MM.1S (cell line): ENCODE measurements at places on chromosomes 12 and 14.

- DNase-seq: peak; percentile 80
Observed at GRCh38 chr12:121060149-121061001, 21.3 kb upstream of the OASL start.

- no peak for DNase-seq
Observed at GRCh38 chr14:68247274-68247673, 427.7 kb downstream of the RAD51B start.

GRCh38 chr12:104684884-104685283 lies 228.1 kb downstream of the CHST11 start:
- no peak for DNase-seq

DNA sequence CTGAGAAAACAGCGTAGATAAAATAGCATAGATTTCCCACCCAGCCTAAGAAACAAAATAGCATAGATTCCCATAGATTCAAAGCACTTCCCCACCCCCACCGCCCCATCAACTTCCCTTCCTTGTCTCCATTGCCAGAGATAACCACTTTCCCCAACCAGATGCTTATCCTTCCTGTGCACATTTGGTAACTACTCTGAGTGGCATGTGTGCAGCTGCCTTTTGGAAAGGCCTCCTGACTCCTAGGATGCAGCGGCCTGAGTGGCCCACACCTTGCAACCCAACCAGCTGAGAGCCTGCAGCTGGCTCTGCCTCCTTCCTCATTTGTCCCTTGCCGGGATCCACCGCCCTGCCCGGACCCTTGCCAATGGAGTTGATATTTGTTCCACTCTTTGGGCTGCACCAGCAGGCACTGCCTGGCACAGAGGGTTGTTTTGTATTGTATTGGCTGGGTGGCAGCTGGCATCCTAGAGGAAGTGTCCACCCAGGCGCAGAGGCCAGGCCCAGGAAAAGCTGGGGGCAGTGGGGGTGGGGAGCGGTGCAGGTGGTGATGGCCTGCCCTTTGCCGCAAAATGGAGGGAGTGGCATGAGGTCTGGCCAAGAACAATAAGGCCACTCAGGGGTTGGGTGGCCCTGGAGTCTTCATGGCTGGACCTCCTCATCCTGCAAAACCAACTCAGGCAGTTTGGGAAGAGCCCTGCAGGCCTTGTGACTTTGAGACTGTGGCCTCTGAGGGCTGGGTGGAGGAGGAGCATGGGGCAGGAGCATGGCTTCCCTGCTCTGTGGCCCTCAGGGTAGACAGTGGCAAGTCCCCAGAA lies 4.9 kb downstream of the SLC48A1 start:
- no peak for DNase-seq

DNA sequence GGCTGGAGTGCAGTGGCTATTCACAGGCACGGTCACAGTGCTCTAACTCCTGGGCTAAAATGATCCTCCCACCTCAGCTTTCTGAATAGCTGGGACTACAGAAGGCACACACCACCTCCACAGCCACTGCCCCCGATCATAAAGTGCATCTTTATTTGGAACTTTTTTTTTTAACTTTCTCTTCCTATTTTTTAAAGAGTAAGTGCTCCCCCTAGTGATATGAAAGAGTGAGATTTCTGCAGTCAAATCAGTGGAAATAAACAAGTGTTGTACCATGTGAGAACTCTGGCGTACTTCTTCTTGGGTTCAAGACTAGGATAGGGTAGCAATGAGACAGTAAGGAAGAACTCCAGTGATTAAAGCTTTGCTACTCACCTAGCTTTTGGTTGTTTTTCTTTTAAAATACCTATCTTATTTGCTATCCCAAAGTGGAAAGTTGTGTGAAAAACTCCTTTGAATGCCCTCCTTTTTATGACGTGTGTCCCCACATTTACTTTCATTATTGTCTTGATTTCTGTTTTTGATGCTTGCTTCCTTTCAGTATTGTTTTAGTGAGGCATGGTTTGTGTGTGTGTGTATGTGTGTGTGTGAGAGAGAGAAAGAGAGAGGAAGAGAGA lies 6.6 kb downstream of the PPP4R4 start:
- DNase-seq: peak; percentile 70

DNA sequence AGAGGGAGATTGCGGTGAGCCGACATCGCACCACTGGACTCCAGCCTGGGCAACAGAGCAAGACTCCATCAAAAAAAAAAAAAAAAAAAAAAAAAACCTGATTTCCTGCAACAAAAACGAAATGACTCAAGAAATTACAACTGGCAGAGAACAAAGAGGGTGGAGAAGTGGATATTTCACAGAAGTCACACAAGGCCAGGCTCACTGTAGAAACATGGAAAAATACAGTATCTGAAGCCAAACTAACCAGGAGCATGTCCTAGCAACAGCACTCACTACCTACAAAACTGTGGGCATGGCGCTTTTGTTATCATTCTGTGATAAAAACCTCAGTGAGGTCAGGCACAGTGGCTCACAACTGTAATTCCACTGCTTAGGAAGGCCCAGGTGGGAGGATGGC lies 11.7 kb upstream of the MMP17 start:
- DNase-seq: no peak
